ENCODE measurements at places on chromosomes 12 and 14. TPM values are rescaled to one million over a fixed set of nuclear protein-coding genes. Genes with fewer than 3 reads are reported as not detected.

DNA sequence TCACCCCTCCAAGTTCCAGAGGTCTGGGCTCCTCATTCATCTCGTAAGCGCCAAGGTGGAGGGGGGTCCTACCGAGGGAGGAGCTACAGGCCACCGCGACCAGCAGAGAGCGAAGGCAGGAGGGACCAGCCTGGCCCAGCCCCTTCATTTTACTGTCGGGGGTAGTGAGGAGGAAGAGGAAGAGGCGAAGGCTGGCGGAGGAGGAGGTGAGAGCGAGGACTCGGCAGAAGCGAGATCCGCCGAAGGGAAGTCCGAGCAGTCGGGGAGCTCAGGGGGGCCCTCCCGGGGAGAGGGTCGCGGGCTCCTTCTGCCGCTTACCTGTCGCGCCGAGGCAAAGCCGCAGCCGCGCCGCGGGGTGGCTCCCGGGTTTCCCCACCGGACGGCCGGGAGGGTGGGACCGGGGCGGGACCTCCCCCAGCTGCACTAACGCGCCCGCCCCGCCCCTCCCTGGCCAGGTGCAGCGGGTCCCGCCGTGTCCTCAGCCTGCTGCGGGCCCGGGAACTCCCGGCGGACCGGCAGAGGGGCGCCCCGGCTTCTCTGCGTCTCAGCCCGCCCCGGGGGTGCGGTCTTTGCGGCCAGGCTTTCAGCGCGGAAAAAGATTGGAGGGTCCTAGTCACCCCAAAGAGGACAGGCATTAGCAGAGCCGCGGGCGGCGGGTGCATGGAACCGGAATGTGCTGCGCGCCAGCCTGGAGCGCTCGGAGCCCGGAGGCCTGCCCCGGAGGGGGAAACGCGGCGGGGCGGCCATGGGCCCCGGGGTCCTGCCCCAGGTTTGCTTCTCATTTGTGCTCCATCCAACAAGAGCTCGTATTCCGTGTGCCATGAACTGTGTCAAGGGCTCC, at the start of gene GALNT6:
TSS of gene GALNT6 (minus strand) at position 124 of the 841 bp plus-strand sequence. CDS start 11,625 bp downstream, outside the sequence.
- peak; percentile 90 for DNase-seq

GRCh38 chr12:120481022-120481767, 11.6 kb upstream of the SRSF9 start:
- no peak for DNase-seq

GRCh38 chr14:54200726-54201125, 196.1 kb upstream of the CDKN3 start:
- DNase-seq: no peak

Gene C3AR1
- not detected for total RNA-seq

DNA sequence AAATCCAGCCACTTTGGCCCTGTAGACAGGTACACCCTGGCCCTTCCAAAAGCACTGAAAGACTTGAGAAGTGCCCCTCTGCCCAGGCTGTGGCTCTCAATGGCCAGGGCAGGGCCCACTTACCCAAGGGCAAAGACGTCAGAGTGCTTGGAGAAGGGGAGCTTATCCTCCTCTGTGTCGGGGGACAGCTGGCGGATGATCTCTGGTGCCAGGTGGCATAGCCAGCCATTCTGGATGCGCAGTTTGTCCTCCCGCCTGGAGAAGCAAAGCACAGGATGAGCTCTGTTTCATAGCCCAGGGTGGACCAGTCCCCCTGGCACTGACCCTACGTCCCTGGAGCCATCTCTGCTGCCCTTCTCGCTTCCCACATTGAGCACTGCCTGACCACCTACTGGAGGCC, 114.9 kb upstream of the NOS1 start:
- DNase-seq: no peak

- no peak for DNase-seq
Observed at GRCh38 chr12:50021031-50021430, 4.3 kb downstream of the RACGAP1 start.

Gene SLCO1A2
- total RNA-seq: not detected

- DNase-seq: peak; percentile 64
Observed at GRCh38 chr12:96907671-96908422, 790 bp downstream of the NEDD1 start.

Gene PARP11
- 5.8 TPM for total RNA-seq
